Colonic mucosa (tissue), 4 donors: ENCODE measurements at places on chromosomes 6 and 20. TPM values are rescaled to one million over a fixed set of nuclear protein-coding genes. Genes with fewer than 3 reads are reported as not detected.
A peak's percentile ranks its signal among the peaks of the same experiment; 100 is the strongest.

- peak; percentile 52 for DNase-seq
These were observed 112.1 kb downstream of the ASXL1 start for GRCh38 chr20:32470025-32470861.

DNA sequence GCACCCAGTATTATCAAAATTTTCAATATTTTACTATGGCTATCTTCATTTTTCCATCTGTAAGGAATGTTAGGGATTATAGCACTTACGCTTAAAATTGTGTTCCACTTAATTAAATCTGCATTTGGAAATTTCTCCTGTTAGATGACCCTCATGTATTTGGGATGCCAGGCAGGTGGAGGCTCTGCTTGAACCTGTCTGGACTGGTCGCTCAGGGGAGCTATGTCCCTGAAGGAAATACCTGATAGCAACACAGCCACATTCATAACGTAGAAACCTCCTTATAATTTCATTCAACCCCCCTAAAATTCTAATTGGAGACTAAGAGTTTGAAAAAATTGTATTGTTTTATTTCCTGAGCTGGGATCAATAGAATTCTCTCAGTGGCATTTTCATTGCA lies 636.0 kb upstream of the MMS22L start:
- no peak for DNase-seq

DNA sequence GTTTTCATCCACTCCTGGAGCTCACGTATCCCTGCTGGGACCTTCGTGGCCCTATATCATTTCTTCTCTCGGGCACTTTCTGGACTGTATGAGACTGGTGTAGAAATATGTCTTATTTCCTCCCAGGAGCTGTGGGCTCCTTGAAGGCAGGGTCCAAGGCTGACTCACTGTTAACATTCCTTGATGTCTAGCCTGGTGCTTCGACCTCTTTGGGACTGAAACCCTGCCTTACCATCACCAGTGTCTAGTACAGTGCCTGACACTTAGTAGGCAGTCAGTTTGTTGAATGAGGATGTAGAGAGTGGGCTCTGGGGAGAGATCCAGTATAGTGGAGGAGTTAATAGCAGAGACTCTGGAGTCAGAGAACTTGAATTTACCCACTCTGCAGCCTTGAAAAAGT lies 23.6 kb downstream of the POFUT1 start:
- DNase-seq, result no peak

The SOBP gene
- total RNA-seq, result 3.4 TPM

- DNase-seq, result no peak
These were observed 164.2 kb upstream of the SUPT3H start for GRCh38 chr6:45541934-45542333.
